NCI-H1417 (cell line): ENCODE measurements at places on chromosomes 4 and X.

- no peak for DNase-seq
These were observed 12.2 kb downstream of the TNIP3 start for GRCh38 chr4:121151942-121152341.

DNA sequence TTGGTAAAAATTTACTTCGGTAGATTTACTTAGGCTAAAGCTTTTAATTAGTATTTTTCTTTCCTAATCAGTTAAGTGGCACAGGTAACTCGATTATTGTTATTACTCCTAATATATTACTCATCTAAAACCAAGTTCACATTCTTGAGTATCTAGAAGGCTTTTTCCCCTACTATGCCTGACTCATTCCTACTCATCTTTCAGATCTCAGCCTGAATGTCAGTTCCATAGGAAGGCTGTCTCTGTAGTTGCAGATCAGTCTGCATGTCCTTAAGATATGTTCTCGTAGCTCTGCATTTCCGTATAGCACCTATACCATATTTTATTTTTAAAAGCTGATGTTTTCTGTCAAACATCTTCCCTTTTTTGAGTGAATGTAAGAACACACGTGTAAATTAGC is 5.9 kb upstream of the FAM184B start:
- no peak for DNase-seq

DNA sequence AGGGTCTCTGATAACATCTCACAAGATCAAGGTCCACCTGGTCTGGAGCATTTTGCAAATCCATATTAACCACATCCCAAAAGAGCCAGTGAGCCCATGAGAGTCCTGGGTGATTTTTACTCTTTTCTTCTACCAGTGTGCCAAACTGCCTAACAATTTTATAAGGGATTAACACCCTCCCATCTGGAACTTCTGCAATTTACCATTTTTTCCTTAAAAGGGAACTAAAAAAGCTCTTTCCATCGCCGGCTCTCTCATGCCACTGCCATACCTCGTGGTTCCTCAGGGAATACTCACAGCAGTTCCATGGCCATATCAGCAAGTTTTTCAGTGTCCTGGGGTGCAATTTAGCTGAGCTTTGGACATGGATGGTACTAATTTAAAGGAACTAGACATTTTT is 55.7 kb downstream of the SEPSECS start:
- no peak for DNase-seq

GRCh38 chr4:1614049-1614448 is 70.1 kb downstream of the FAM53A start:
- no peak for DNase-seq

DNA sequence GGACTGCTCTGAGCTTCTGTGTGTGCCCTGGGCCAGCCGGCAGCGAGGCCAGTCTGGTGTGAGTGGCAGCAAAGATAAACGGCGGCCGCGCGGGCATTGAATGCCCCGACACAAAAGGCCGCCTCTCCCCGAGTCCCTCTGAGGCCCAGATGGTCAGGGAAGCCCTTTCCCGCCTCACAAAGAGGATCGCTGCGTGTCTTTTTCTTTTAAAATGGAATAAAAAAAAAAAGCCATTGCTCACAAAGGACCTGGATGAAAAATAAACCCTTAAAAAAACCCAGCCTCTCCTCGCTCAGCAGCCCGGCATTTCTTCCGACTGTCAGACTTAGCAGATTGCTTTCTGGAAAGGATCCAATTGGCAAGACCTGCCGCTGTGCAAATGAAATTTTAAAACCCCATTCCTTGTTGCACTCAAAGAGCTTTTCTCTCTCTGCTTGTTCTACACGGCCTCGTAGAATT is 578.7 kb downstream of the BCOR start:
- peak; percentile 95 for DNase-seq

DNA sequence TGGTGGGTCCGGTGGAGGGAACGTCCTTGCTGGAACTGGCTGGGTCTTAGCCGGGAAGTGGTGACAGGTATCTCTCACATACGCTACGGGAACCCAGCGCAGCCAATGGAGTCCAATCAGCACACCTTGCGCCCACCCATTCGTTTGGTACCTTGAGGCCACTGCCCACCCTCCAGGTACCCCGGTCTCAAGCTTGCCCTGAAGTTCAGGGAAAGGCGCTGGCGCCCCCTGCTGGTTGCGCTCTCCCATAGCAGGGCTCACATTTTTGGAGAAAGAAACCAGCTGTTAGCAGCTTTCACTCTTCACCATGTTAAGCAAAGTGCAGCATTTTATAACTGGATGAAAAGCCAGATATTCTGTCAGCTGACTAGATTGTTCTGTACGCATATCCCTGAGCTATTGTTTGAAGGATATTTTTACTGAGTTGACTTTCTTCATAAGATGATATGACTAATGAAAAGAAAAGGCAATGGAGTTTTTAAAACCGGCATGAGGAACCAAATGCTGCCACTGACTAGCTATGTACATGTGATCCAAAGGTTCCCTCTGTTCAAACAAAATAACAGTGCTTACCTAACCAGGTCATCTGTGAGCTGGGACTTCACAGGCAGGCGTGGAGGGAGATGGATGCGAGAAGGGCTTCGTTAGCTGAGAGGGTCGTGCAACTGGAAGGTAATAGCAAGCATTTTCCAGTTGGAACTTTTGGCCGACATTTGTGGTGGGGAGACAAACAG is 43.7 kb downstream of the OTOP1 start:
- peak; percentile 9 for DNase-seq

- no peak for DNase-seq
These were observed 8.3 kb downstream of the HNRNPDL start for GRCh38 chr4:82421796-82422560.

- no peak for DNase-seq
These were observed 536 bp downstream of the OTUD5 start for GRCh38 chrX:48956728-48957414.

DNA sequence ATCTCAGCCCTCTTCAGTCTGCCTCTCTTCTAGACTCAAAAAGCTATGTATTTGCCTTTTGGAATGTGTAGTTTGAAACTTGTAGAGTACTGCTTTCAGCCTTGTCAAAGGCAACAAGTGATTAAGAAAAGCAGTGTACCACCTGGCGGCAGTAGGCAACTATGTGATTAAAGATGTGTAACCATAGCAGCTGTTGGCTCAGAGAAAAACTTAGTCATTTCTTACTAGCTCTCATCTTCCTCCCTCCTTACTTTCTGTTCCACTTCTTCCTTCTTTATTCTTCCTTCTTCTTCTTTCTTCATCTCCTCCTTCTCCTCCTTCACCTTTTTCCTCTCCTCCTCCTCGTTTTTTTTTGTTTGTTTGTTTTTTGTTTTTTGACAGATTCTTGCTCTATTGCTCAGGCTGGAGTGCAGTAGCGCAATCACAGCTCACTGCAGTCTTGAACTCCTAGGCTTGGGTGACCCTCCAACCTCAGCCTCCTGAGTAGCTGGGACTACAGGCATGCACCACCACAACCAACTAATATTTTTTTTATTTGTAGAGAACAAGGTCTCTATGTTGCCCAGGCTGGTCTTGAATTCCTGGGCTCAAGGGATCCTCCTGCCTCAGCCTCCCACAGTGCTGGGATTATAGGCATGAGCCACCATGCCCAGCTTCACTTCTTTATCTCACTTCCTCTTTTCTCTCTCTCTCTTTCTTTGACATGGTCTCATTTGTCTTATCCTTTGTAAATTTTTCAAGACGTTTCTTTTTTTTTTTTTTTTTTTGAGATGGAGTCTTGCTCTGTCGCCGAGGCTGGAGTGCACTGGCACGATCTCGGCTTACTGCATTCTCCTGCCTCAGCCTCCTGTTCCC is 32.6 kb downstream of the ABHD18 start:
- DNase-seq, result no peak

GRCh38 chr4:4555916-4556315 is 14.1 kb upstream of the STX18 start:
- DNase-seq, result no peak

- no peak for DNase-seq
These were observed 150.5 kb downstream of the RNF150 start for GRCh38 chr4:140982613-140983340.

- no peak for DNase-seq
These were observed 635.9 kb upstream of the FRG1 start for GRCh38 chr4:189304809-189305208.

DNA sequence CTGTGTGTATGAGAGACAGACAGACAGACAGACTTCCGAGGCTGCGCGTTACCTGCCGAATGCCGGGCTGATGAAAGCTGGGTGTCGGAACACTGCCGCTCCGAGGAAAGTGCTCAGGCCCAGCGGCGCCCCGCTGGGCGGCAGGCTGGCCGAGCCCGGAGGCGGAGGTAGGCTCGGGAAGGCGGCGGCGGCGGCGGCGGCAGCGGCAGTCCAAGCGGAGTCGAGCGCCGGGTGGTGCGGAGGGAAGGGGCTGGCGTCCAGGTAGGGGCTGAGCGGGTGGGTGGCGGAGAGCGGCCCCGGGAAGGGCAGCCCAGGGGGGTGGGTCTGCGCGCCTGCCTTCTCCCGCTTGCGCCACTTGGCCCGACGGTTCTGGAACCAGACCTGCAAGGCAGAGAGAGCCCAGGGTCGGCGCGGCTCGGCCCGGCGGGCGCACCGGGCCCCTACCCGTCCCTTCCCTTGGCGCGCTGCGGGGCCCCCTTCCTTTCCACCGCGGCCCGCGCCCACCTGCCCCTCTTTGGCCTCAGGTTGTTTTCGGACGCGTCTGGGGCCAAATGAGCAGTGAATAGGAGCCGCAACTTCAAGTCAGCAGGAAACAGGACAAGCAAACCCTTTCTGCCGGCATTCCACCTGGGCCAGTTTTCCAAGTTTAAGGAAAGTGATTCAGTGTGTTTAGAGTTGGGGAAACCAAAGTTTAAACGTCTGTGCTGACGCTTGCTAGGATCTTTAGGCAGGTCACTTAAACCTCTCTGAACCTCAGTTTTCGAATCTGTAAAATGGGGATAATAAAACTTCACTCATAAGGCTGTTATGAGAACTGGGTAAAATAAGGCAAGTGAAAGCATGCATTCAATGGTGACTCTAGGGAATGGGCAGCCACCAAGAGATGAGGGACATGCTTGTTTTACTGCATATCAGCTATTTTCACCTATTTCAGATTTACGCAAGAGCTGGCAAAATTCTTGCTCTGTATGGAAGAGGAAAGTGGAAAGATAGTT is 8.4 kb downstream of the ARX start:
- DNase-seq, result no peak

GRCh38 chr4:57119054-57119651 is 9.0 kb upstream of the IGFBP7 start:
- no peak for DNase-seq

DNA sequence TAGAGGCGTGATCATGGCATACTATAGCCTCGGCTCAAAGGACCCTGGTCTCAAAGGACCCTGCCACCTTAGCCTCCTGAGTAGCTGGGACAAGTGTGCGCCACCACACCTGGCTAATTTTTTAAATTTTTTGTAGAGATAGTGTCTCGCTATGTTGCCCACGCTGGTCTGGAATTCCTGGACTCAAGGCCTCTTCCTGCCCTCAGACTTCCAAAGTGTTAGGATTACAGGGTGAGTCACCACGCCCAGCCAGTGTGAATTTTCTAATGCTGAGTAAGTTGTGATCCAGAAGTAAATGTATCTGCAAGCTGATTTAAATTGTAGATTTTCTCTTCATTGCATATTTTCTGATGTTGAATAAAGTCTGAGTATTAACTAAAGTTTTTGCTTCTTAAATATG is 2.6 kb upstream of the ZNF674 start:
- no peak for DNase-seq

DNA sequence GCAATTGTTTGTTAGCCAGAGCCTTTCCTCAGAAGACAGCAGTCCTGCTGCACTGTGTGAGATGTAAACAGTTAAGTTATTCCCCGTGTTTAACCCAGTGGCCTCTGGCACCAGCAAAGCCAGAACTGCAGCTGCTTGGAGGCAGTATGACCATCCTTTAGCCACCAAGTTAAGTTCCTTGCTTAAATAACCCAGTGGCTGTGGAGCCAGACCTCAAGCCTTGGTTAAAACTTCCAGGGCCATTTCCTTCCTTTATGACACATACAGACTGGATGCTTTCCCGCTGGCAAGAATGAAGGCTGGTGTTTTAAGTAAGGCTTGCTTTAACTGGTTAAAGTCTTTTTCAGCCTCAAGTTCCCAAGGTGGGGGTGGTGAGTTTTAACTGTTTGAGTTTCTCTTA is 379.8 kb downstream of the DCAF12L2 start:
- DNase-seq, result no peak

DNA sequence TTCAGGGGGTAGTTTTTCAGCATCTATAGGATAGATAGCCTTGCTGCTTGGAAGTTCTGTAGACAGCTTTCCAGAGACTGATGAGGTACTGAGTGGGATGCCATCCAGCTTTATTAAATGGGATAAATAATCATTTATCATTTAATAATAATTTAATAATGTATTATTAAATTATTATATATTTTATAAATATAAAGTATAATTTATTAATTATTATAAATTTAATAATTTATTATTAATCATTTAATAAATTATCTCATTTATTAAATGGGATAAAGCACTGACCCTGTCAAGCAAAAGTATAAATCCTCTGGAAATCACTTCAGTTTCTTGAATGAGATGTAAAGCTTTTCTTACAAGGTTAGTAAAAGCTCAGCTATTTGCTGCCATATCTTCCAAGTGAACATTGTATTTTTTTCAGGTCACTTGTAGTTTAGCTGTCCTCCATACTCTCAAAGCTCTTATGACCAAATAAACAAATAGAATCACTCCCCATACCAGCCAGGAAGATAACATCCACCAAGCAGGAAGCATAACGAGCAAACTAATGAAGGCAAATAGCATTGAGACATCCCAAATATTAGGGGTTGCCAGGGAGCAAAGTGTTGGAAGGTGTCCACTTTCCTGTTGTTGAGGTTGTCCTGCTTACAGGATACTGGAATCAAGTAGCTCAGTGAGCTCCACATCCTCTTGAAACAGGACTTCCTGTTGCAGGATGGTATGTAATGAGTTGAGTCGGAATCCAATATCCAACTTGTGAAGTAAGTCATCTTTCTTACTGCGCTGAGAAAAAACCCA is 88.9 kb downstream of the ZNF674 start:
- no peak for DNase-seq

DNA sequence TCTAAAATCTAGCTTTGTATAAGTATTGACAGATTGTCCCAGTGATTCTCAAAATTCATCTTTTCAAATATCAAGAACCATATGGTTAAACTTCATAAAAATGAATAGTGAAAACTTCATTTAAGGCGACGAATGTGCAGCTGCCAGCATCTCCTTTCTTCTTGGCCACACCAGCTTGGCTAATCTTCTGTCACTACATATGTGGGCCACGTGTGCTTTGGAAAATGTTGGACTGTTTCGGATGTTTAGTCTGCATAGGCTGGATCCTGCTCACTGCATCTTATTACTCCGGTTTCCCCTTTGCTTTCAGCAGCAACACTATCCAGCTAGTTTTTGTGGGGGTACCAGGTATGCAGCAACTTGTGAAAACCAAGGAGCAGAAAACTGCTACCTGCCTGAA is 221.9 kb downstream of the BMPR1B start:
- no peak for DNase-seq

GRCh38 chr4:122632396-122633143 is 11.7 kb upstream of the IL21 start:
- peak; percentile 77 for DNase-seq

DNA sequence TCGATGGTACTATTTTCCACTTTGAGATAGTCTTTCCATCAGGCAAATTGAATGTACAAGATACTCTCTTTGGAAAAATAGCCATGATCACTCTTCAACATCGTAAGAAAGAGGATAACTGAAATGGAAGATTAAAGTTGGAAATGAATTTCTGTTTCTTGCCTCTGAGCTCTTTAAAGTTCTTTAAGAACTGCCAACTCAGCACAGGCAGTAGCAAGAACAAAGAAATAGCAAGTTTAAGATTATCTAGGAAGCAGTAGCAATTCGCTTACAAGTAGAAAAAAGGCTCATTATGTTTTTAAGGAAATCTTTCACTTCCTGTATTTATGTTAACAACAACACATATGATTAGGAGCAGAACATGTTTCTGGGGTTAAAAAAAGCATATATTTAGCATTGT is 127.6 kb downstream of the CDS1 start:
- DNase-seq, result no peak
